Hepatic stellate cell (primary cell): ENCODE measurements at places on chromosomes 11 and 22.

DNA sequence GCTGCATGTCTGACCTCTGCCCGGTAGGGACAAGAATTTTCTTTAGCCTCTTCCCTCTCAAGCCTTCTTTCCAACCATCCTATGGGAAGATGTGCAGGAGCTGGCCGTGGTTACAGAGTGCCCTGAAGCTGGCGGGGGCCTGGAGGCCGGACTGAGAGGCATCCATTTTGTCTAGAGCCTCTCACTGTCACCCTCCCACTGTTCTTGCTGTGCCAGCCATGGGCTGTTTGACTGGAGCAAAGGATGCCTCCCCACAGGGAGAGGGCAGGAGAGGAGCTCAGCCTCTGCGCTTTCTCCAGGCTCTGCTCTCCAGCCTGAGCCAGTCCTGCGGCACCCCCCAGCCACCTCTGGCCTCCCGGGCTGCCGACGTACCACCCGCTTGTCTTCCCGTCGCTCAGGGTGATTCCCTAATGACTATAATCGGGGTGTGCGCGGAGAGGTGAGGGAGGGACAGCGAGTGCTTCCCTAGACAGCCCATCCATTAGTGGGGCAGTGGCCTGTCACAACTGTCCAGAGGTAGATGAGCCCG lies 123.8 kb downstream of the NECTIN1 start:
- DNase-seq = no peak

- DNase-seq = no peak
Observed at GRCh38 chr11:87634331-87634730, 540.9 kb downstream of the RAB38 start.

GRCh38 chr11:61618978-61619377 lies 38.1 kb upstream of the SYT7 start:
- no peak for DNase-seq

- no peak for DNase-seq
Observed at GRCh38 chr11:111770581-111771134, 4.5 kb upstream of the PPP2R1B start.

GRCh38 chr11:132874638-132875037 lies 657.7 kb downstream of the OPCML start:
- peak; percentile 25 for DNase-seq

- no peak for DNase-seq
Observed at GRCh38 chr11:61853698-61854169, 25.6 kb downstream of the FADS2 start.

GRCh38 chr22:48576333-48577013 lies 1251.2 kb downstream of the BRD1 start:
- no peak for DNase-seq

GRCh38 chr11:4559527-4560440 lies 14.8 kb downstream of the OR52M1 start:
- no peak for DNase-seq

- DNase-seq = no peak
Observed at GRCh38 chr11:111331711-111332479, 33.5 kb downstream of the POU2AF3 start.

DNA sequence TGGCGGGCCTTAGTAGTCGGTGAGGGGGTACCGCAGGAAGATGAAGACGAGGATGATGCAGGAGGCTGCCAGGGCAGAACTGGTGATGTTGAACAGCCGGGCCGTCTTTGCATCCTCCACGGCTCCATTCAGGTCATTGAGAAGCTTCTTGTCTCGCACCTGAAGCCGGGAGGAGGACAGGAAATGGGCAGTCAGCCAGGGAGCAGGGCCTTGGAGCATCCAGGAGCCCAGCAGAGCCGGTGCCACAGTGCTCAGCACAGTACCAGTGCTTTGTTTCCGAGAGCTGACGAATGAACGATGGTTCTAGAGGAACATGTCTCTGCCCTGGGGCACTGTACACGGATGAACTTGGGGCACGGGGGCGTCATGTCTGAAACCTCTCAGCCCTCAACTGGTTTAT lies 15.1 kb downstream of the IFITM10 start:
- DNase-seq = no peak

DNA sequence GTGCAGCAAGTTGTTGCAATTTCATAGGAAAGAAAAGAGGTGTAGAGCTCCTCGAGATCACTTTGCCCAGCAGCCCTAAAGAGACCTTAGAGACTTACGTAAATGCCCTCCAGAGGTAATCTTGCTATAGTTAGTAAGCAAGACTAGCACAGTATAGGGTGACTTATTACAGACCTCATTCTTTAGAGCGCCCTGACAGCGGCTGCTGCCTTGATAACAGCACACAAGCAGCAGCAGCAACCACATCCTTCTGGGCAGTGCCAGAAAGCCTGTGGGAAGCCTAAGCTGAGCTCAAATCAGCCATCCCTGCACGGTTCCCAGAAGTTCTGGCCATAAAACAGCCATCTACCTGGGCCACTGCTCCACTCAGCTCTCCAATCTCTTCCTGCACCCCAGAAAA lies 22.6 kb upstream of the OR56B1 start:
- no peak for DNase-seq

DNA sequence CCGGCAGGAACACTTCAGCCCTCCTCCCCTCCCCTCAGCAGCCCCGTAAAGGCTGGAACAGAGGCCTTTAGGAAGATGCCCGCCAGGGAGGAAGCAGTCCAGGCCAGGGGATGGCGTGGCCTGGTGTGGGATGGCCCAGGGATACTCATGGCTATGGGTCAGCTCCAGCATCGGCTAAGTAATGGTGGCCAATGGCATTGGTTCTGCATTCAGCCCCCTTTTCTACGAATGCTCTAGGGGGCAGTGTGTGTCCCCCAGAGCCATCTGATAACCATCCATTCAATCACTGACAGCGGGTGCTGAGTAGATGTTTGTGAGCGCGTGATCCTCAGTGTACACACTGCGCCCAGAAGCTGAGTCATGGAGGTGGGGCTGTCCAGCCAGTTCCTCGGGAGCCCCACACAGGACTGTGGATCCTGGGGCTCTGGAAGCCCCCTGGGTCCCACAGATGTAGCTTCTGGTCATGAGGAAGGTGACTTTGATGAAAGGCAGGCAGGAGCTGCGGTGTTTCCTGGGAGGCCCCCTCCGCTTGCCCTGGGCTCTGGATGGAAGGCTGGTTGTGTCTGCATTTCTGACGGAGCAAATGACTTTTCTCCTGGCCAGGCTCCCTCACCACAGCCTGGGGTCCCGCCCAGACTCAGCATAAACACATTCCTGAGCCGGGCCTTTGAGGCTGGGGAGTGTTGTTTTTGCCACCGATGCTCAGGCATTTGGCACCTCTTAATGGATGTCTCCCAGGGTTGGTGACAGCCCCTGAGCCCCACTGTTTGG lies 46.5 kb downstream of the FBLN1 start:
- DNase-seq = no peak

DNA sequence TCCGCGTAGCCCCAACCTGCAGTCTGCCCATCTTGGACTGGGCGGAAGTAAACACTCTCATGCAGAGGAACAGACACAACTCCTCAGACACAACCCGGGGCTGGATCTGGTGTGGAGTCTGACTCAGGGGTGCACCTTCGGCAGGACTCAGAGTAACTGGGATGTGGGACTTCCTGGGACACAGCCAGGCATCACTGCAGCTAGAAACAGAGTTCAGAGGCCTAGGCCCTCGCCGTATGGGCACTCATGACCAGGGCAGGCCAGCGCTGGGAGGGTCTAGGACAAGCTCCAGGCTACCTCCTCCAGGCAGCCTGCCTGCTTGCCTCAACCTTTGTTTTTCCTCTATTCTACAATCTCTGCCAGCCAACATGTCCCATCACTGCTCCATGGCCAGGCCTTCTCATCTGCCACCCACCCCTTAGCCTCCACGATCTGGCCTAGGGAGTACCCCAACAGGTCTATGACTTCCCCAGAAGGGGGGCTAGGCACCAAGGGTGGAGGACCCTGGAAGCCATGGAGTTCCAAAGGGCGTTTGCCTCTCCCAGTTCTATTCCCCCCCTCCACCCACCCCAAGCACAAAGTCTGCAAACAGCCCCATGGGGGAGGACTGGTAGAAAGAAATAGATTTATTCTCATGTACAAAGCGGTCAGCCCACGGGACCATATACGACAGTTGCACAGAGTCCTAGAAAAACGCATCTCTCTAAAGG lies 98.5 kb downstream of the PDE2A start:
- no peak for DNase-seq

DNA sequence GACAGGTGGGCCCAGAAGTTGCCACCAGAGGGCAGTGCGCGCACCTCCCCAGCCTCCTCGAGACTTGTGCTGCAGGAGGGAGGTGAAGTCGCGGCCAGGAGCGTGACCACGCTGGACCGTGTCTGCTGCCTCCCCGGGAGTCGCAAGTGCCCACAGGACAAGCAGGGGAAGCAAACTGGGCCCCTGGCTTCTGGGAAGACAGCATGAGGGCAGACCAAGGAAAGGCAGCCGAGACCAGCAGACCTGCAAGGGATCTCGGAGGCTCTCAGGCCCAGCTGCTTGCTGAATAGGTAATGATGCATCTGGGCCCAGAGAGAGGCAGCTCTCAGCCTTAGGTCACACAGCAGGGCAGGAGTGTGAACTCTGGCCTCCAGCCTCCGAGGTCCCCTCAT lies 17.0 kb upstream of the IL2RB start:
- peak; percentile 93 for DNase-seq

- DNase-seq = no peak
Observed at GRCh38 chr11:35150454-35150853, 11.5 kb downstream of the CD44 start.

DNA sequence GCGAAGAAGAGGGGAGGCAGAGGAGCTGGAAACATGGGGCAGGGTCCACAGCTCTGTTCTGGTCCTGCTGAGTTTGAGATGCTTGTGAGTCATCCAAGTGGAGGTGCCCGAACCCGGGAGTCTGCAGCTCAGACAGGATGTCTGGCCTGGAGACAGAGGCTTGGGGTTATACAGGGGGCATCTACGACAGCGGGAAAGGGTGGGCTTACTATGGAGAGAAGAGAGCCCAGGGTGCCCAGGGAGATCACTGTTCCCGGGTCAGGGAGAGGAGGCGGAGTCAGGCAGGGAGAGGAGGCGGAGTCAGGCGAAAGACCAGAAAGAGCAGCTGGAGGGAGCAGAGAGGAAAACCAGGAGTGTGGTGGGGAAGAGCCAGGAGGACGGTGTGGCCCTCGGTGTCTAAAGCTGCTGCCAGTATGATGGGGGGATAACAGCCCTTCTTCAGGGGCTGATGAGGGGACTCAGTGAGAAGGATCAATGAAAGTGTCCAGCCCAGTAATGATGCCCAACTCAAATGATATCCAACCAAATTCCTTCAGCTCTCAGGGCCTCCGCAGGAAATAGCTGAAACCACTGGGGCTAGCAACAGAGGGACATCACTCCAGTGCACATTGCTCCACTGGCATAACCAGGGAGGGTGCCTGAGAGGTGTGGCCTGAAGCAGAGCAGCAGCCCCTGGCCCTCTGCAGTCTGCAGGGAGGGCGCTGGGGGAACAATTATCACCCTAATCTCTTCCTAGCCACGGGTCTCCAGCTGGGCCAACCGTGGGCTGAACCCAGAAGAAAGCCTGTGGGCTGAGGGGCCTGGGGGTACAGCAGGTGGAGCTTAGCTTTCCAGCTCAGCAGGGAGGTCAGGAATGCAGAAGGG lies 2.6 kb upstream of the LTBP3 start:
- DNase-seq = peak; percentile 71

GRCh38 chr11:36070213-36070953 lies 126.5 kb downstream of the LDLRAD3 start:
- no peak for DNase-seq

GRCh38 chr22:36737776-36738175 lies 34.2 kb upstream of the CACNG2 start:
- DNase-seq = no peak

- DNase-seq = no peak
Observed at GRCh38 chr11:8671651-8672062, 10.8 kb downstream of the TRIM66 start.

DNA sequence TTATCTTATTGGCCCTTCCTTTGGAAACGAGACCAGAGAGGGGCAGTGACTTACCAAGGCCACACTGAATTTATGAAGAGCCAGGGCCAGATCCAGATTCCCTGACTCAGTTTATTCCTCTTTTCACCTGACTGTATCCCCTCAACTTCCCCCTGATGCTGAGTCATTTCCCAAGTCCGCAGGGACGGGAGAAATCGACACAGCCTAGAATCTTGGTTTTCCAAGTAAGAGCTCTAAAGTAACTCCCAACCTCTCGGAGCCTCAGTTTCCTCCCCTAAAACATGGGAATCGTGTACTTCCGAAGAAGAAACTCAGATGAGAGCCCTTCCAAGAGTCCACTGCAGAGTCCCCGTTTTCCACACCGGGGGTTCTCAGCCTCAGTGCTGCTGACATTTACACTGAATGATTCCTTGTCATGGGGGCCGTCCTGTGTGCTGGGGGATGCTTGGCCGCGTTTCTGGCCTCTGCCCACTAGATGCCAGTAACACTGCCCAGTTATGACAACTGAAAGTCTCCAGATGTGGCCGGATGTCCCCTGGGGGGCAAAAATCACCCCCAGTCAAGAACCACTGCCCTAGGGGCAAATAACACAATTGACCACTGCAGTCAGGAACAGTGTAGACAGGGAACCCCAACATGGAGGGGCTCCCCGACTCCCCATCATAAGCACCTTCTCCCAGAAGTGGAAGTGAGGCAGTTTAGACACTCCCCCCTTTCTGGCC lies 11.2 kb downstream of the MPST start:
- no peak for DNase-seq

GRCh38 chr11:94028436-94028835 lies 7.3 kb downstream of the HEPHL1 start:
- no peak for DNase-seq

- peak; percentile 78 for DNase-seq
Observed at GRCh38 chr22:37486224-37486845, at the start of gene MFNG. MFNG (minus strand) TSS chr22:37486384; CDS start chr22:37486177, 207 bp downstream.

GRCh38 chr22:20436768-20437612 lies 635 bp downstream of the SCARF2 start:
- peak; percentile 72 for DNase-seq

DNA sequence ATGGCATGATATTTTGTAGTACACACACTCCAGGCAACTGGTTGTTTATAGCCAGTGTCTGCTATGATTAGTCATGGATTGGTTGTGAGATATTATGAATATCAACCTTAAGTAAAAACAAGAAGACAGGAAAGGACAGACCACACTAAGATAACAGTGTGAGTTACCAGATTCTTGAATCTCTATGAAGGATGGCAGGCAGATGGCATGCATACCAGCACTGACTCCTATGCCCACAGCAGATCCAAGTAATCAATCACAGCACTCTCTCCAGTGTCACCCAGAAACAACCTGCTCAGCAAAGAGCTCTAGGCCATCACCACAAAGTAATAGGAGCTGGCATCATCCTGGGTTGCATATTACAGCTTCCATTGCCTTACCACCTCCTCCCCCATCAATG lies 116.6 kb downstream of the GALNT18 start:
- no peak for DNase-seq

DNA sequence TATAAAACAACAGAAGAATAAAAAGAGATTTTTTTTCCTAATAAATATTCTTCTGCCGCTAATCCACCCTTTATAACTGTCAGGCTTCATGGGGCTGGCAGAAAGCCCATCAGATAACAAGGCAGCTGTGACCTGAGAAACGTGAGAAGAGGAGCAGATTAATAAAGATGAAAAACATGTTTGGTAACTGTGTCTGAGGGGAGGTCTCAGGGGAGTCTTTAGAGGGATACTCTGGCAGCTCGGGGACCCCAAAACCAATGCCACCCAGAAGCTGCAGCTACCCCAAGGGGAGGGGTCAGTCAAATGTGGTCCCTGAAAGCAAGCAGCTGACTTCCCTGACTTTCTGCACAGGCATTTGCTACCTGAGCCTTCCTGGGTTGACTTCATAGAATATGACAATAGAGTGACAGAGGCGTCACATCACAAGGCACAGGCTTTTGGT lies 48.4 kb upstream of the POU2AF1 start:
- no peak for DNase-seq

GRCh38 chr11:110939471-110939870 lies 227.2 kb upstream of the ARHGAP20 start:
- no peak for DNase-seq

- DNase-seq = no peak
Observed at GRCh38 chr11:116300232-116300631, 472.6 kb downstream of the BUD13 start.

- DNase-seq = peak; percentile 82
Observed at GRCh38 chr22:44357966-44358465, 45.3 kb upstream of the SHISAL1 start.
